SW480 (cell line): ENCODE measurements at places on chromosomes 2 and 18.
A peak's percentile ranks its signal among the peaks of the same experiment; 100 is the strongest.

GRCh38 chr18:22465859-22466457, 48.2 kb upstream of the CTAGE1 start:
- peak; percentile 94 for DNase-seq

- no peak for DNase-seq
Observed at GRCh38 chr2:134183679-134184078, 70.2 kb upstream of the MGAT5 start.

GRCh38 chr2:119792907-119793312, 33.2 kb downstream of the PTPN4 start:
- DNase-seq: no peak

GRCh38 chr2:34188464-34189303, 589.6 kb upstream of the FAM98A start:
- no peak for DNase-seq

DNA sequence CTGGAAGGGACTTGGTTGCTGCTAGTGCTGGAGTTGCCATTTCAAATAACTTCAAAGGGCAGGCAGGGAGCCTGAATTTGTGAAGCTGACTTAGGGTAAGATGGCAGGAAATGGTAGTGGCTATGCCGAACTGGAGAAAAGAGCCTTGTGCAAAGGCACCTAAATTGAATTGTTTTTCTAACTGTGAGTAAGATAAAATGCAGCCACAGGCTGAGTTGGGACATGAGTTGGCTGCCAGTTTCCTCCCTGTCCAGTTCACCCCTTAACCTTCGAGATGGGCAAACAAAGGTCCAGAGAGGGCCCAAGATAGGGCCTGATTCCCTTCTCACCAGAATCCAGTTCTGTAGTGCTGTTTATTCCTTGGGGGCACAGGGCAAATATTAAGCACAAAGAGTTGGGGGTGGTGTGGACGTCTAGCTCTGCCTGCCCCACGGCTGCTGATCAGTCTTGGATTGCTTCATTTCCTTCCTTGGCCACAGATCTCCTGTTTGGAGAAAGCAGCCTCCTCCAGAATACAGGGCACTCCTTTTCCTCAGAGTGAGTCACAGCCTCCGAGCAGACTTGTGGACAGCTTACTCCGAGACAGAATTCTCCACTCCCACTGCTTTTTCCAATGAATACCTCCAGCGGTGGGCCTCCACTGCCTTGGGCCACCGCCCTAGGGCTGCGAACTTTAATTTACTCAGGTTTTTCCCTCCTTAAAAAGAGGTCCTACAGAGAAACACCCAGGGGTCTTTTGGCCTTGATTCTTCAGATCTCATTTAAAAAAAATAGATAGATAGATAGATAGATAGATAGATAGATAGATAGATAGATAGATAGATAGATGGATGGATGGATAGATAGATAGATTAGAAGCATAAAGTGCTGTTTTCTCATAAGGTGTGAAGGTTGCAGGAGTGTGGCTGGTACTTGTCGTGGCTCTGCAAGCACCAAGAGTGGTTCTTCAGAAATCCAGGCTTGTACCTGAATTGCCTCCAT, 18.4 kb upstream of the SLC20A1 start:
- peak; percentile 83 for DNase-seq

DNA sequence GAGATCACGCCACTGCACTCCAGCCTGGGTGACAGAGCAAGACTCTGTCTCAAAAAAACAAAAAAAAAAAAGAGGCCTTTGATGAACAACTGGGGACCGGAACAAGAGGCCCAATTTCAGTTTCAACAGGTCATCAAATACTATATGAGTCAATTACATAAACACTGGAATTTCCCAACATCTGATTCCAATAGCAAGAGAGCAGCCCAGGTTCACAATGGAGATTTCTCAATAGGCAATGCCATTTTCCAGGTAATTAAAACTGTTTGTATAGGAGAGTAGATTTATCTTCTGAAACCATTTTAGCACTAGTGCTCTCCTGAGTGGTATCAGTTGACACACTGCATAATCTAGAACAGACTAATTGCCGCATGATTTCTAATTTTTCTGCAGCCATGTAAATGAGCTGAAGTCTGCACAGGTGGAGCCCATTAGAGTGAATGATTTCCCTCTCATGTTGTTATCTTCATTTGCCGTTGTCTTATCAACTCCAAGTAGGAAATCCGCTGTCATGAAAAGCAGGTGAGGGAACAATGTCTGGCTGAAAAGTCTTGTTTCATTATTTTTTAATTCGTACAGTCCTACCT, 264.1 kb upstream of the MEIS1 start:
- no peak for DNase-seq

DNA sequence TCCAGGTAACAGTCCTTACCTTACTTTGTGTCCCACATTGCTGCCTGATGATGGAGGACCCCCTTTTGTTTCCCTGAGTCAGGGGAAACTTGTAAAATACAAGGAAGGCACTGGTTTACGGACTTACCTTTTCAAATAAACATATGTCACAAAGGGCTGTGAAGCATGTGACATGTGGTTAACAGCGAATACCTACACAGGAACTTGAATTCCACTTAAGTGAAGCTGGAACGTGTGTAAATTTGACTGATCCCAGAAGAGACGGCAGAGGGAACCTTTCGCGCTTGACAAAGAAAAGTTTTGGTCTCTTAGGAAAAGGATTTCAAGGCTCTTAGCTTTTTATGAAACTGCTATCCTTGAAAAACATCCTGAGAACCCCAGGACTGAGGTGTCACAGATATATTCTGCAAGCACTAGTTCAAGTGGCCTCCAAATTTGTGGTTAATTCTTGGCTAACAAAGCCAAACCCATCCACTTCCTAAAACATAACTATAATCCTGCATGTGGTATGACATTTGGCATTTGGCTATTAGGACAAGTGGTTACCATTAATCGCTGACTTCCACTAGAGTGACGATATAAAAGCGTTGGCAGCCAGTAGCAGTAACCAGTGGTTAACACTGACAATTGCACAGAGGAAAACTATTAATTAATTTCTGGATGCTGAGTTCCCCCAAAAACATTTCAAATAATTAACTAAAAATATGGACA, 55.6 kb downstream of the ITGB6 start:
- peak; percentile 38 for DNase-seq

- no peak for DNase-seq
Observed at GRCh38 chr2:189124175-189124574, 55.4 kb downstream of the COL5A2 start.

DNA sequence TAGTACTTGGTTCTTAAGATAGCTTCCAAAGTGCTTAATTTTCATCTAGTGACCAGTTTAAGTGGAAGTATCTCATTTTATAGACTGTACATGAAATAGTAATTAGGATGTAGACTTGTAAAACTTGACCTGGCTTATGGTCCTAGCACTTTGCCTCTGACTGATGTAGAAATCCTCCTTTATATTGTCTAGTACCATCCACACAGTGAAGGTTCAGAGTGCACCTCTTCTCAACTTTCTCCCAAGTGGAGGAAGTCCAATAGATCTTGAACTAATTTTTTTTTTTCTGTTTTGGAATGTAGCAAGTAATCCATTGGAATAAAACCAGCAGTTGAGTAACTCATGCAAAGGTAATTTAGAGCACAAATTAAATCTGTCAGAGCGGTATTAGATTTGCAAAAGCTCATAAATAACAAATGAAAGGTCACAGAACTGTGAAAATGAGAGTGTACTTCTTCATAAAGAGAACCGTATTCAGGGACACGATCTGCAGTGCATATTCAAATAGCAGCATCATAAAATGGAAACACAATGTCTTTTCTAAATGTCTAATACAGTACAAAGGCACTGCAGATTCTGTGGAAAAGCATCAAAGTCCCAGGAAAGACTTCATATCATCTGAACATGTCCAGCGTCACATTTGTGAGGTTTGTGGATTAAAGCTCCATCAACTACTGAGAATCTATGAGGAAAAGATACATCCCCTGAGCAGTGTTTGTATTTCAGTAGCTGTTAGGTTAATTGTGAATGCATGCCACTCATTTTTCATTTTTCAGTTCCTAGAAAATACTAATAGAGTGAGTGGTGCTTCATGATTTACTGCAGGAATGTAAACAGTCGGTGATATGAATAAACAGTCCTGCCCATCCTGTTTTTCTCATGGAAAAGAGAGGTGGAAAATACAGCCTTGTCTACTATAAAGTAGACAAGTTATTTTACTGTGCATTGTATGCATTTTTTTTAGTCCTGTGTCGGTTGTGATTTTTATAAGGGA, 100.7 kb downstream of the LYPD6 start:
- no peak for DNase-seq

- DNase-seq: peak; percentile 11
Observed at GRCh38 chr2:118539290-118539689, 308.2 kb downstream of the EN1 start.

DNA sequence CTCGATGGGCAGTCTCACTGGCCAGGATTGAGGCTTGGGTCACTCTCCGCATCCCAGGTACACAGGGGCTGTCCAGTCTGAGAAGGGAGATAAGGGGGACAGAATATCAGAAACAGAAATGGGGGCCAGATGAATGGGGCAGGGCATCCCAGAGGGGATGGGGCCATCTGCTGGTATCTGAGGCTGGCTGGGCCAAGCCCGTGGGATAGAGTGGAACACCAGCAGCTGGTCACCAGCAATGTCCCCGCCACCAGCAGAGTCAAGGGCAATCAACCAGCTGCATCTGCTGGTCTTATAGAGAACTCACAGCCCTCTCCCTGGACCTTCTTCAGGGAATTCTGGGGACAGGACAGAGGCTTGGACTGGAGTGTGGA, 128.8 kb upstream of the HAAO start:
- DNase-seq: no peak

DNA sequence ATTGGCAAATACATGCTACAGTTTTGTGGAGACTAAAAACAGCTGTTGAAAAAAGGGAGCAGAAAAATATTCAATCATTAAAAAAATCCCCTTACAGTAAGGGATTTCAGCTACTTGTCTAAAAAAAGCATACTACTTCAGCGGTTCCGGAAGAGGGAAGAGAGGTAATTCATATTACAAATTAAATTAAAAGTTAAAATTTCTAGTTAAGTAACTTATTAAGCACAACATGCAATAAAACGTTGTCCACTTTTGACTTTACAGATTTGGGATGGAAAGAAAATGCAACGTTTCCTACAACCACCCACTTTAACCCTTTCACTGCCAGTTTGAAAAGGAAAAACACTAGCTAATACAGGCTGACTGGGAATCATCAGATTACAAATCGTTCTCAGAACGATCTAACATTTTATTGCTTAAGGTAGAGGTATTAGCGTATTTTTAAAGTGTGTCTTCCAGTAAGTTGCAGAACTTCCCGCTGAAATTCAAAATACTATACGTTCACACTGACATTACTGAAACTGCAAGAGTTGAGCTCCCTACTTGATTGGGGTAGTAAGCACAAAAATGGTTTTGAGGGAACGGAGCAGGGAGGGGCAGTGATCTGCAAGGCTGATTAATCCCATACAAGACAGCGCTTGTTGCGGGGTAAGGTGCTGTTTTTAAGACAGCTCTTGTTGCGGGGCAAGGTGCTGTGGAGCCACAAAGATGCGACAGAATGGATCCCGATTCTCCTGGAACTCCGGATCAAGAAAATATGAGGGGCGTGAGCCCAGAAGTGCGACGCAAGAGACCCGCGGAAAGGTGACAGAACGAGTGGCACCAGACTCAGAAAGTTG, 743 bp downstream of the HADHA start:
- DNase-seq: peak; percentile 26

DNA sequence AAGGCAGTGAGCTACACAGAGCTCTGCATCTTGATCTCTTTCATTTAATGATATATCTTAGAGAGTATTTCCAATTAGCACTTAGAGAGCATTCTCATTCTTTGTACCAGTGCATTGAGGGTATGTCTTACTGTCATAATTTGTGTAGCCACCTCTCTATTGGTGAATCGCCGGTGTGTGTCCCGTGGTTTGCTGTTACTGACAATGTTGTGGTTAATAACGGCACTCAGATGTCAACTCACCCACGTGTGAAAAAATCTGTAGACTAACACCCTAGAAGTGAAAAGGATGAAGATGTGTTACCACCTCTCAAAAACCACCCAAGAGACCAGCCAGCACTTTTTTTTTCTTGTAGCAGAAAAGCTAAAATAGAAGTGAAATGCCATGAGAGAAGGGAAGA, 37.1 kb downstream of the TEX51 start:
- DNase-seq: no peak

DNA sequence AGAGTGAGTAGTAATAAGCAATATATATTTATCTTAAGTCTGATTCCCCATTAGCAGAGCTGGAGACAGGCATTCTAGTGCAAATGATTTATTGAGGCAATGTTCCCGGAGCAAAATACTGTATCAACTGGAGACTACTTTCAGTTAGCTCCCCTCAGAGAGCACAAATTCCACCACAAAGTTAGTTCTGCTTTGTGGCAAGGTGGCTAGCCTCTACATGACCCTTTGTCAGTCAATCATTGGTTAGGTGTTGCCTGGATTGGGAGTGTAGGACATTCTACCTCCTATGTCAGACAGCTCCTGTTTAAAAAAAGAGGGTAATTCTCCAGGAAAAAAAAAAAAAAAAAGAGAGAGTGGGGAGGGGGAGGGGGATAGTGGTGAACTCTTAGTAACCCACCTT, 402.2 kb downstream of the NR4A2 start:
- no peak for DNase-seq
